ENCODE measurements at places on chromosomes 5 and 9.

GRCh38 chr9:36144309-36145232 is 8.0 kb downstream of the GLIPR2 start:
- no peak for DNase-seq

DNA sequence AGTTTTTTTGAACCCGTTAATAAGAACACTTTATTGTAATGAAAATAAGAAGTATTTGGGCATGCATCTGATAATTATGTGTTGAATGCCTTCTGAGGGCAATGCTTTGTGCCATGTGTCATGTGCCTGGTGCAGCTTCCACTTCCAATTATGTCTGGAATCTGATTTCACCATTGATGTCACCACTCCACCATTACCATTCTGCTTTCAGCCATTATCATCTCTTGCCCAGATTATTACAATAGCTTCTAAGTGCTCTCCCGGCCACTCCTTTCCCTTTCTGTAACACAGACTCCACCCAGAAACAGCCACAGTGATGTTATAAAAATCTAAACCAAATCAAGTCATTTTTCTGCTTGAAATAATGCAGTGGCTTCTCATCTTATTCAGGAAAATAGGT is 171.7 kb downstream of the C9orf152 start:
- no peak for DNase-seq

DNA sequence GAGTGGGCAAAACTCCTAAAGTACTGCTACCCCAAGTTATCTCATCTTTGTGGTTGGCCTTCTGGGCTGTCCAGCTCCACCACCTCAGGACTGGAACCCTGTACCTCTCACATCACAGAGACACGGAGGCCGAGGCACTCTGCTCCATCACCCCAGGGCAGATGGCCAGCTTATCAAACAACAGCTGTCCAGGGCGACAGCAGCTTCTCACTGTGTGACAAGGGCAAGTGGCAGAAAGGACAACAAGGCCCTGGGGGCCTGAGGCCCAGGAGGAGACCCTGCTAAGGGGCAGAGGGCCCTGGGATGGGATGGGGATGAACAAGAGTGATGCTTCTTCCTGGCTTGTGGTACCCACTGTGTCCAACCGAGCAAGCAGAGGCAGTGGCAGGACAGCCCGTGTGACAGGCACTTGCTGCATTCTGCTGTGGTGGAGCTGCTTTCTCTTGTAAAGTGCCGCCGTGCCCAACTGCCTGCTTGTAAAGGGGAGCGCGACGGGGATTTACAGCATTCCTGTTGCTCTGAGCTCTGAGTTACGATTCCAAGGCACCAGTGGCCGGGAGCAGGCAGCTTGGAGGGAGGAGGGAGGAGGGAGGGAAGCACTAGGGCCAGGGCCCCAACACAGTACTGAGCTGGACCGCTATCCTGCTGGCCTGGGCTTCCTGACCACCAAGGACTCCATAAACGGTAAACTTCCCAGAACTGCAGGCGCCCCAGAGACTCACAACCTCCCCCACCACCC is 71.2 kb downstream of the SHB start:
- DNase-seq = no peak

- no peak for DNase-seq
Measured at GRCh38 chr5:150523472-150524350, 15.8 kb downstream of the NDST1 start.

DNA sequence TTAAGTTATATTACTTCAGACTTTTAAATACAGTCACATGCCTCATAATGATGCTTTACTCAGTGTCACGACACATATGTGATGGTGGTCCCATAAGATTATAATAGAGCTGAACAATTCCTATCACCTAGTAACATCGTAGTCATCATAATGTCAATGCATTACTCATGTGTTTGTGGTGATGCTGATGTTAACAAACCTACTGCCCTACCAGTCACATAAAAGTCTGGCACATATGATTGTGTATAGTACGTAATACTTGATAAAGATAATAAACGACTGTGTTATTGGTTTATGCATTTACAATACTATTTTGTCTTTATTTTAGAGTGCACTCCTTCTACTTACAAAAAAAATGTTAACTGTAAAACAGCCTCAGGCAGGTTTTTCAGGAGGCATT is 103.7 kb downstream of the PAM start:
- no peak for DNase-seq

GRCh38 chr5:80141681-80142080 is 106.5 kb downstream of the THBS4 start:
- DNase-seq = no peak

DNA sequence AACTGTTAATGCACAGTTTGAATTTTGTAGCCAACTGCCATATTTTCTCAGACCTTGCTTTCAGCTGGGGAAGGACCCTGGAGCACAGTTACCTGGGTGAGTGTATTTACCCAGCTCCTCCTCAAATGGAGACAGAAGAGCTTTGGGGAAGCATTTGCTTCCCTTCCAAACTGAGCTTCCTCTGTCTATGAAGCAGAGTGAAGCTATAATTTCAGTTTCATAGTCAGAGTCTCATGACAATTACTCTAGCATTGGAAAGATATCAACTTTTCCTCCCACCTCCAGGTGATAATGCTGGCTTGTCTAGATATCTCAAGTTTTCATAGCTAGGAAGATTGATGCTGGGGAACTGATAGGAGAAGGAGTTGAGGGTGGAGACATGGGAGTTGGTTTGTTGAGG is 406.4 kb upstream of the CLINT1 start:
- DNase-seq = no peak

DNA sequence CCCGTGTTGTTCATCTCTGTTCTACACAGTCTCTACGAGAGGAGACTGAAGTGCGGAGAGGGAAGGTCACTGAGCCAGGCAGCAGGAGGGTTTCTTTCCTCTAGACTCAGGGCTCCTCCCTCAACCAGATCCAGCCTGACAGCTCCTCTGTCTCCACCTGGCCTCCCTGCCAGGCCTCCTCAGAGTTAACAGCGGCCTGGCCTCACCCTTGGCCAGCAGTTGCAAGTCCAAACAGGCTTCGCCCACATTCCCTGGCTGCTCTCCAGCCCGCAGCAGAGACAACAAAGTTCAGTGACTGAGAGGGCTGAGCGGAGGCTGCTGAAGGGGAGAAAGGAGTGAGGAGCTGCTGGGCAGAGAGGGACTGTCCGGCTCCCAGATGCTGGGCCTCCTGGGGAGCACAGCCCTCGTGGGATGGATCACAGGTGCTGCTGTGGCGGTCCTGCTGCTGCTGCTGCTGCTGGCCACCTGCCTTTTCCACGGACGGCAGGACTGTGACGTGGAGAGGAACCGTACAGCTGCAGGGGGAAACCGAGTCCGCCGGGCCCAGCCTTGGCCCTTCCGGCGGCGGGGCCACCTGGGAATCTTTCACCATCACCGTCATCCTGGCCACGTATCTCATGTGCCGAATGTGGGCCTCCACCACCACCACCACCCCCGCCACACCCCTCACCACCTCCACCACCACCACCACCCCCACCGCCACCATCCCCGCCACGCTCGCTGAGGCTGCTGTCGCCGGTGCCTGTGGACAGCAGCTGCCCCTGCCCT is at the start of gene HRCT1:
Gene HRCT1, plus strand, starts transcription at position 291 of the 768 bp plus-strand sequence. Its CDS starts 86 bp downstream, at position 377.
- DNase-seq = peak; percentile 94

- no peak for DNase-seq
Measured at GRCh38 chr9:76887003-76887821, 18.7 kb downstream of the PRUNE2 start.

DNA sequence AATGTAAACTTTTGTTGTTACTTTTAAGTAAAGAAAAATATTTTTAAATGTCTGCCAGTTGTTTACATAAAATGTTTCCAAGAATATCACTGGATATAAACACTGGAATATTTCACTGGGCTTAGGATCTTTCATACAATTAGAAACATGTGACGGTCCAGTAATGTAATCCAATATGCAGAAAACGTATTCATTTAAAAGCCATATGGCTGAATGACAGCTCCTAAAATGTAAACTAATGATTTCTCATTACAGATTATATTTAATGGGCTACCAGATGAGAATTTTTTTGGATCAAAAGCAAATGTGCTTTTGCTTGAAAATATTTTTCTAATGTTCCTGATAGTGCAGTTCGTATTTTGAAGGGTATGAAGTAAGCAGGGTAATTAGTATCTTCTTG is 124.3 kb downstream of the TTC39B start:
- DNase-seq = no peak

DNA sequence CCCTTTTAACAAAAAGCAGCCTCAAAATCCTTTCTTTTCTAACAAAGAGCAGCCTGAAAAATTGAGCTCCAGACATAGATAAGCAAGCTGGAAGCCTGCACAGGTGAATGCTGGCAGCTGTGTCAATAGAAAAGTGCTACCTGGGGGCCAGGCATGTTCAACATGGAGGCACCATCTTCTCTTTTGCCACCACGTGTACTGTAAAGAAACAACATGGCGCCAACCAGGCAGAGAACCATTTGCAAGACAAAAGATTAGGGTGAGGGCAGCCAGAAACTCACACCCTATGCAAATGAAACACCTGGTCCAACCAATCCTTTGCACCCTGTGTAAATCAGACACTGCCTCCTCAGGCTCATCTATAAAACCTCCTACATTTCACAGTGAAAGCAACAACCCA is 96.0 kb downstream of the ACTL7B start:
- DNase-seq = no peak

DNA sequence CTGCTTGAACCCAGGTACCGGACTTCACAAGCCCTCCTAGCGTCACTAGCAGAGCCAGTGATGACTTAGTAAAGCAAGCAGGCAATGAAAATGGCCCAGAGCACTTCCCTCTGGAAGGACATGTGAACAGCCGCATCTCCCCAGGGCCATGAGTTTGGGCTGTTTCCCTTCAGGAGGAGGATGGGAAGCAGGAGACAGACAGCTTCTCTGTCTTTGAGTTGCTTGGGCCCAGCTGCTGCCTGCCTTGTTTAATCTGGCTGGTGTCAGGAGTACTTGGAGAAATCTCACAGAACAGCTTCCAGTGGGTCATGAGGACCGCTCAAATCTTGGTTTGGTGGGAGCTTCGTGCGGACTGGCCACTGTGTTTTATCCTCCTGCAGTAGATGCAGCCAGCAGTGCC is 25.4 kb upstream of the WWC1 start:
- no peak for DNase-seq

DNA sequence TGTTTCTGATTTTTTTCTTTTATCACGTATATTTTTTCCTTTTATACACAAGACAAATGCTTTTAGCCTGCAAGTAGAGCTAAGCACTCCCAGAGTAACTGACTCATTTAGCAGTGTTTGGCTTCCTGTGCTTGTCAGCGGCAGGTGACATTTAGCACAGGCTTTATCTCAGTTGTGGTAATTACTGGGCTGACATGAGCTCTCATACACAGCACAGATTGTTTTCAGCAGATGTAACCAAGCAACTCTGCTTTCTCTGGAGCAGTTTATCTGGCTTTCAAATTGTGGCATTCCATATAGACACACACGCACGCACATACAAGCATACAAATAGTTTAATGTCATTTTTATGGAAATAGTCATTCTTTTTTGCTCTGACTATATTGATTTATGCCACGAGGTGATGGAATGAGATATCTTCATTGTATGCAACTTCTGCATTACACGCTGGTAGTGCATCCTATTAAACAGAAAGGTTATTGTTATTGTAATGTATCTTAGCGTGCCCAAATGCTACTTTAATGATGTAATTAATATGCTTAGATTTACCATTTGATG is 379.0 kb upstream of the GRAMD2B start:
- DNase-seq = no peak

DNA sequence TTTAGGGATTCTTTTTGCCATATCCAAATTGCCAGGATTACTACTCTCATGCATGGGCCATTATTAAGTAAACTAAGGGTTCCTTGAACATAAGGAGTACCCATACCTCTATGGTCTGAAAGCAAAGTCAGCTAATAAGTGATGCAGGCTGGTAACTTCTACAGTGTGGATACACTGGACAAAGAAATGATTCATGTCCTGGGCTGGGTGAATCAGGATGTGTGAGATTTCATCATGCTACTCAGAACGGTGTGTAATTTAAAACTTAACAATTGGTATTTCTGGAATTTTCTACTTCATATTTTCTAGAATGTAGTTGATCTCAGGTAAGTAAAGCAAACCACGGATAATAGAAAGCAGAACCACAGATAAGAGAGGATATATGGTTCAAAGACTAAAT is 428.8 kb downstream of the CHSY3 start:
- DNase-seq = no peak

DNA sequence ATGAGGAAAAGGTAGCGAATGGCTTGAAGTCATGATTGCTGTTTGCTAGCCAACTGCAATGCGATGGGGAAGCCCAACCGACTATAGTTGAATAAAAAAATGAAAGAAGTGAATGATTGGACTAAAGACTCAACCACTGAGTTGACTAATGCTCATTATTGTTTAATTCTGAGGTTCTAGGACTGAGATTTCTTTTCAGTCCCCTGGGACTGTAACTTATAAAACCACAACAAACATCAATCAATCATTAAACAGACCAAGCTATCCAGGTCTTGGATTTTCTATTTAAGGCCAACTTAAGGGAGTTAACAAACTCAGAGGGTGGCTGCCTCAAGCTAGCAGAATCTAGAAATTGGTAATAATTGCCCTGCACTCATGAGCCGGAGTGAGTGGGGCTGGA is 154.2 kb downstream of the DOCK2 start:
- no peak for DNase-seq

- no peak for DNase-seq
Measured at GRCh38 chr9:17613758-17614157, 34.9 kb downstream of the SH3GL2 start.

GRCh38 chr9:85321561-85321960 is 420.2 kb downstream of the AGTPBP1 start:
- no peak for DNase-seq

GRCh38 chr9:96232539-96233241 is 69.3 kb downstream of the HSD17B3 start:
- no peak for DNase-seq

GRCh38 chr5:71573591-71573990 is 13.5 kb upstream of the MCCC2 start:
- DNase-seq = no peak

DNA sequence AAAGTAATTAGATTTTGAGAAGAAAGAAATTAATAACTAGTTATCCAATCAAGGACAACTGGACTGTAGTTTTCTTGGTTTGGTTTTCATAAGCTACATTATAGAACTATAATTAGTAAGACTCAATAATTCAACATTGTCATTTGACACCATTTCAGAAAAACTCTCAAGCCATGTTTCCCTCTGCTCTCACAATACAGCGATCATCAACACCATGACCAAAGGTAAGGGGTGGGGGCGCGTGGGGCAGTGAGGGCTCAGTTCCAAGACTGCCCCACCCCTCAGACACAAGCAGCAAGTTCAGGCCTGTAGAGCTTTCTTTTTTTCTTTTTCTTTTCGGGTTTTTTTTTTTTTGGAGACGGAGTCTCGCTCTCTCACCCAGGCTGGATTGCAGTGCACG is 6.4 kb downstream of the CMBL start:
- peak; percentile 45 for DNase-seq

- no peak for DNase-seq
Measured at GRCh38 chr5:173035904-173036707, 20.0 kb upstream of the CREBRF start.

All from DMS79 (cell line).